Astrocyte of the cerebellum (primary cell): ENCODE measurements at places on chromosomes 3 and 15.
A peak's percentile ranks its signal among the peaks of the same experiment; 100 is the strongest.

DNA sequence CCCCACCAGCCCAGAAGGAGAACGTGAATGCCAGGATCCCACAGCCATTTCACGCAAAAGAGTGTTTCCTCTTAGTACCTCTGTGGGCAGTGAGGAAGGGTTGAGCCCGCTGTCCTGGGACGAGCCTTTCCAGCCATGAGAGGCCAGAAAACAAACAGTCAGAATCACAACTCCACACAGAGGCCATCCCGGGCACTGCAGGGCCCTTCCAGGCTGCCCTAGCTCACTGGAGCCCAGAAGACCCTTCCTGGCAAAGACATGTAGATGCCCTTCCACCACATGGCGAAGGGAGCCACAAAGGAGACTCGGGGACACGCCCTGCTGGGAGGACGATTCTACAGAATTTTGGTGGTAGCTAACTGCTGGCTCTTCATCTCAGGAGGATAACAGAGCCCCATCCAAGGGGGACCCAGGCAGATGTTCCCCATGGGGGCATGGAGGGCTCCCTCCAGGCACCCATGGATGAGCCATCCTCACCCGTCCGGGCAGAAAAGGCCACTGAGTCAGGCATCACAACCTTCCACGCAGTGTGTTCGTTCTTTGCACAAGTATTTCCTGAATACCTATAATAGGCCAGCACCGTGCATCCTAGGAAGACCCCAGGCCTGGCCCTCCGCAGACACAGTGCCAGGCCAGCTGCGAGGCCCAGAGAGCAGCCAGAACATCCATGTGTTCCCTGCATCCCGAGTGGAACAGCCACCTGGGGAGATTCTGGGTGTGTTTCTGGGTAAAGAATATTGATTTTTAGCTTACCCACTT is 47.2 kb downstream of the SLC12A8 start:
- no peak for DNase-seq

DNA sequence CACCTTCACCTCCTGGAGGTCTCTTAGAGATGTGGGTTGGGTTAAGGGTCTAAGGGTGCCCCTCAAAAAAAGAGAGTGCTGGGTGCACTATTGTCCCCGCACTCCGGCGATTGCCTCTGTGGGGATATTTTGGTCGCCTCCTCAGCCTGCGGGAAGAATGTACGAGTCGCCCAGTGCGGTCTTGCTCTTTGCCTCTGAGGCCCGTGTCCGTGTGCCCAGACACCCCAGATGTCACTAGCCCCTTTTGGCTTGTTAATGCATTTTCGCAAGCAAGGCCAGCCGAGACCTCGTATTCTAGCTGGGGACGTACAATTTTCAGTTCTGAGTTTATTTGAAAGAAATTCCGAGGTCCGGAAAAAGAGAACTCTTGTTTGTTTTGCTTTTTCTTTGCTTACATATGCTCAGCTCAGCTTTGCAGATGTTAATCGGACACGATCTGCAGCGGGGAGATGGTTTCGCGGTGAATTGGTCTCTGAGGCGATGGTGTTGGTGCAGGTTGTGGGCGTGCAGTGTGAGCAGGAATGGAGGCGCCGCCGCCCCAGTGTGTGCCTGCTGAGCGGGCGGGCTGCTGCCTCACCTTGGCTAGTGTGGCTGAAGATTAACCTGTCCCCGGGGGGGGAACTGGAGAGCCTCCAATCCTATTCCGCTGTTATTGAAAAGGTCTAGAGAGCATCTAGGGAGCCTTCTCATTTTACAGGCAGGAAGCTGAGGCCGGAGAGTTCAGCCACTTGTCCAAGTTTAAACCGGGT is 1.4 kb downstream of the ST6GAL1 start:
- peak; percentile 16 for DNase-seq

GRCh38 chr3:99568663-99569335 is 69.6 kb upstream of the COL8A1 start:
- DNase-seq = no peak

DNA sequence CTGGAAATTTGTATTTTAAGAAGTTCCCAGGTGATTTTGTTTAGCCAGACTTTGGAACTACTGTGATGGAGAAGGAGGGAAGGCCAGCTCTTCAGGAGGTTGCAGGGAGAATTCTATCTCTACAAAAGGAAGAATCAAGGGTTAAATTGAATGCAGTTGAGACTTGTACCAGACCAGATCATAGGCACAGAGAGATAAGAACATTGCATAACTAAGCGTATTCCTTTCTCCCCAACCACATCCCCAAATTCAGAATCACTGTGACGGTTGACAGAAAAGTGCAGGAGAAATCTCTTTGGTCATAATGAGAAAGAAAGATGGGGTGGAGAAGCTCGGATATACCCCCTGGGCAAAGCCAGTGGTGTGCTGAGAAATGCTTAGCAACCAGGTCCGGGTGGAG is 7.2 kb downstream of the PLD1 start:
- DNase-seq = no peak

DNA sequence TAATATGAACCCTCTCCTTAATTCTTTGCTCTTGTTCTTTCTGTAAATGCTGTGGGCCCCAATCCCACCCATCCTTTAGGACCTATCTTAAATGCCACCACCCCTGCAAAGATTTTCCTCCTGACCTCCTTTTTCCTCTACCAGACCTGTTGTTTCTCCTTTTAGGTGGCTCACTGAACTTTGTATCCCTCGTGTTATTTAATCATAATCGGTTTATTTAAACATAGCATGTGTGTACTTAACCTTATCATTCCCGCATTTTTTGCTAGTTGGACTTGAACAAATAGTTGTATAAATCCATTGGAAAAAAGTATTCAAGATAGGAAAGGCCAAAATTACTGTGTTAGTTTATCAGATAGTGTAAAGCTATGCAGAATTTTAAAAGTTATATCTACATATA is 988 bp upstream of the NFKBIZ start:
- no peak for DNase-seq

GRCh38 chr3:5769825-5770224 is 582.3 kb downstream of the EDEM1 start:
- DNase-seq = no peak

DNA sequence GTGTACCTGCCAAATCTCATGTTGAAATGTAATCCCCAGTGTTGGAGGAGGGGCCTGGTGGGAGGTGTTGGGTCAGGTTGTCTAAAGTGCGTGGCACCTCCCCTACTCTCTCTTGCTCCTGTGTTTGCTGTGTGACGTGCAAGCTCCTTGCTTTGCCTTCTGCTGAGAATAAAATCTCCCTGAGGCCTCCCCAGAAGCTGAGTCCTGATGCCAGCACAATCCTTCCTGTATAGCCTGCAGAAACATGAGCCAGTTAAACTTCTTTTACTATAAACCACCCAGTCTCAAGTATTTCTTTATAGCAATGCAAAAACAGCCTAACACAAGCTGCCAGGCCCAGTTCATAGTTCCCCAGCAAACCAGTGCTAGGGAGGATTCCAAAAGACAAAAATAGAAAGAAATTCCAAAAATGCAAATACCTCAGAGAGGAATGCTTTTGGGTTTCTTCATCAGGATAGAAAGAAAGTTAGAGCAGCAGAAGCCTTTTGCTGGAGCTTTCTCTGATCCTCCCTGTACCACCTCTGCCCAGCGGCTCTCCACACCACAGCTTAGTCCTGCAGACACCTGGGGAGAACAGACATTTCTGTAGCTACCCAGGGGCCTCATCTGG is 25.9 kb upstream of the CDV3 start:
- peak; percentile 47 for DNase-seq

DNA sequence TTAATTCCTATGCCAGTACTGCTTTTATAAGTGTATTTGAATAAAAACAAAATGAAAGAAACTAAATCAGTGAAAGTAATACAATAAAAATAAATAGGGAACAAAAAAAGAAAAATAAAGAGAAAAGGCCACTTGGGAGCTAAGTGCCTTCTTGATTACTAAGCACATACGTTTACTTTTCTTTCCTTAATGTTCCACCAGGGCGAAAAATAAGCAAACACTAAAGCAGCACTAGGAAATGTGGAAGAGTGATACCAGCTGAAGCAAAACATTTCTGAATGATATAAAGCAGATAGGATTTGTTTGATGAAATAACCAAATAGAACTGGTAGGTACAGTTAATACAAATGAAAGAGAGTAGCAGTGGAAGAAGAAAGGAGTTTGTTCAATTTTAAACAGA is 132.8 kb upstream of the ZPLD1 start:
- DNase-seq = no peak

DNA sequence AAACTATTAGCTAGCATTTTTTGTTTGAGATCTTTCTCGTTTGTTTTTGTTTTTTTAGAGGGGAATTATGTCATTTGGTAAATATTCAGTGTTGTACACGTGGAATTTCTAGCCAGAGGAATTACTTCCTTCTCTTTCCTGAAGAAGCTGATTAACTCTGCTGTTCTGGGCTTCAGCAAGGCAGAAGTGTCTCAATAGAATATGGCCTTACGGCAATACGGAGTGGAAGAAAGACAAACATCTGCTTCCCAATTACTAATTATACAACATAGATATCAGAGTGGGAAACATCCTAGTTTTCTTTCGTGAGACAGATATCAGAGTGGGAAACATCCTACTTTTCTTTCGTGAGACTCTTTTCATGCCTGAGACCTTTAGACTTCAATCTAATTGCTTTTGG is 11.9 kb downstream of the P3H2 start:
- no peak for DNase-seq

- no peak for DNase-seq
These were observed 39.9 kb downstream of the KLF15 start for GRCh38 chr3:126317029-126317996.

- no peak for DNase-seq
These were observed 22.8 kb upstream of the NOX5 start for GRCh38 chr15:68991723-68992122.

DNA sequence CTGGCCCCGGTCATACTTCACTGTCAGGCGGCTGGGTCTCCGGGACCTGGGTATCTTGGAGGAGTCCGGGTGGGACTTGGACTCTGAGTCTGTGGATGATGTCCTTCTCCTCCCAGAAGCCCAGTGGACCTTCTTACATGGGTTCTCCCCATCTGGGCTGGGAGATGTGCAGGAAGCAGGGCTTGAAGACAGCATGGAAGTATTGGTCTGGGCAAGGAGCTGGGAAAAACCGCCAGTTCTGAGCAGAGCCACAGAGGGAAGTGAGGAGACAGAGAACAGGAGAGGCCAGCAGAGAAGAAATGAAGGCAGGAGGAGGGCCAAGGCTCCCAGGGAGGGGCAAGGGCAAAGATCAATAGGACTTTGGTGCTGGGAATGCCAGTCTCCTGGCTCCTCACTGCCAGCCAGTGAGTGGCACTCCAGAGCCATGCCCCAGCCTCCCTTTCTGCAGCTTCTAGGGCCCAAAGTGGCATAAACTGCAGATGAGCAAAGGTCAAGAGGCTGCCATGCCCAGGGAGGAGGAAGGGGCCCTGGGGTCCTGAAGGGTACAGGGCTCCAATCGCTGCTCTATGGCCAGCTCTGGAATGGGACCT is at the start of gene PPP1R14D:
PPP1R14D (minus strand) TSS at position 262 of the 590 bp plus-strand sequence; CDS start at position 195, 67 bp downstream.
- DNase-seq = no peak

DNA sequence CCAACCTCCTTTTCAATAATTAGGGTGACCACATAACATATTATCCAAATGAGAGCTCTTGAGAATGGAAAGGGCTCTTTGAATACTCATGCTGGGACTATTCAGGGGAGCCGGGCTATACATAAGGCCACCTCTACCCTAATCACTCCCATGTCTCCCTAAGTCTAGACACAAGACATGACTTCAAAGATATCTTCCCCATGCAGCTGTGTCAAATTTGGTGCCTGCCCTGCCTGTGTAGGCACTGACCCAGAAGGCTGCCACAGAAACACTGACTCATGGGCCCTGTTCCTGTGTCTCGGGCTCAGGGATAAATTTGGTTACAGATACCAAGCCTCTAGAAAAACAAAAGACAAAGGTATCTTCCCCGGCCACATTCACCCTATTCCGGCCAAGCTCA is 70.3 kb downstream of the MYLK start:
- no peak for DNase-seq

- no peak for DNase-seq
These were observed 9.1 kb upstream of the LIPH start for GRCh38 chr3:185561374-185561943.

DNA sequence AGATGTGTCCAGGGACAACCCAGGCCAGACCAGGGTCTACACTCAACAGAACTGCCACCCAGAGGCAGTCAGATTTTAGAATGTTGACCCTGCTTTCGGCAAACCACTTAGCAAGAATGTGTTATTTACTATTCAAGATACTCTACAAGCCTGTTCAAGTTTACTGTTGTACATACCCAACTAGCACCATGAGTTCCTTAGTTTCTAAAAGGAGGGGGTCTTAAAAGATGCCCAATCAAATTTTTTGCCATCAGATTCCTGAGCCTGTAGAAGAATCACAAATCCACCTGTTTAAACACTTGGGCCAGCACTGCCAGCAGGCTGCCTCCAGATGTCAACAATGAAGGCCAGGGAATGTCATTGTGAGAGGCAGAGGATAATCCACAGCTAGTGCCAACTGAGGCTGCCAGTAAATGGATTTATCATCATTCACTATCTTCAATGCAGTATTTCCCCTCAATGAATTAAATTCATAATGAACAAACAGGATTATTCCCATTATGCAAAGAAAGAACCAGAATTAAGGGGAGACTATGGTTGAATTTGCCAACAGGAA is 43.5 kb upstream of the SNRPA1 start:
- no peak for DNase-seq

DNA sequence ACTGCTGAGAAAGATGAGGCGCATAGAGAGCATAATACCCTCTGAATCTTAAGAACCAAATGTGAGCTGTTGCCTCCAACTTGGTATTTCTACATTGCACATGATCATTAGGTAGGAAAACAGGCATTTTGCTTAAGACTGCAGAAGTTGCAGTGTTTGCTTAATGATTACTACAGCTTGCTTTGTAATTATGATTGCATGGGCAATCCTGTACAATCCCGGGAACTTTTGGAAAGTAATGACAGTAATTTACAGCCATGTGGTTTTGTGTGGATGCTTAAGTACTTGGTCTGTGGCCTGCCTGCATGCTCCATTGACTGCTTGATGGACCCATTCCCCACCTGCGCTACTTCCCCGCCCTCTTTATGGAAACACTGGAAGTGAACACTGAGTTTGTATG is 301.1 kb downstream of the DIPK2A start:
- DNase-seq = peak; percentile 18

- no peak for DNase-seq
These were observed 497.0 kb upstream of the CCDC54 start for GRCh38 chr3:106880206-106880605.
